ENCODE measurements at places on chromosomes 2 and 18. TPM values are rescaled to one million over a fixed set of nuclear protein-coding genes. Genes with fewer than 3 reads are reported as not detected.
A peak's percentile ranks its signal among the peaks of the same experiment; 100 is the strongest.

Gene REG1B
- not detected for polyA plus RNA-seq

GRCh38 chr2:189022053-189022481, 47.9 kb downstream of the COL3A1 start:
- no peak for DNase-seq

- DNase-seq = no peak
Observed at GRCh38 chr2:120989512-120990441, 254.1 kb downstream of the GLI2 start.

GRCh38 chr2:128487650-128488387, 169.2 kb upstream of the HS6ST1 start:
- no peak for DNase-seq

DNA sequence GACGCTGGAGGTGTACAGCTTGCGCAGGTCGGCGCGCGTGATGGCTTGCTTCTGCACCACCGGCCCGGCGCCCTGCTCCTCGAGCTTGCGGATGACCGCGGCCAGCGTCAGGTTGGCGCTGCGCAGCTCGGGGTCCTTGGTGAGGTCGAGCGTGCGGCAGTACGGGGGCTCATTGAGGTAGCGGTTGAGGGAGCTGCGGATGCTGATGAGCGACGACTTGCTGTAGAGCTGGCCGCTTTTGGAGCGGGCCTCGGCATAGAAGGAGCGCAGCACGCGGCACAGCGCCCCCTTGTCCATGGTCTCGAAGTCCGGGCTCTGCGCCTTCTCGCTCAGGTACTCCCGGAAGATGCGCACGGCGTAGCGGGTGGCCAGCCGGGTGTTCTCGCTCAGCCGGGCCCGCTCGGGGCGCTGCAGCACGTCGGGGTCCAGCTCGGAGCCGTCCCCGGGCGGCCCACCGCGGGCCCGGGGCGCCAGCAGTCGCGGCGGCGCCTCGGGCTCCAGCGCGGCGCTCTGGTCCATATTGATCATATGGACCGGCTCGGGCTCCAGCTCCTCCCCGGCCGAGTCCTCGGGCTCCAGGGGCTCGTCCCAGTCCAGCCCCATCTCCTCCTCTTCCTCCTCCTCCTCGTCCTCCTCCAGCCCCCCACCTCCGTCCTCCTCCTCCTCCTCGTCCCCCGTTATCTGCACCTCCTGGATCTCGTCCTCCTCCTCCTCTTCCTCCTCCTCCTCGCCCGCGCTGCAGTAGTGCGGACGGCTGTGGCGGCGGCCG, 523 bp downstream of the KCTD1 start:
- peak; percentile 86 for DNase-seq

GRCh38 chr2:98691303-98691702, 39.6 kb downstream of the MGAT4A start:
- DNase-seq = no peak

GRCh38 chr2:184178229-184178628, 420.1 kb upstream of the ZNF804A start:
- DNase-seq = no peak

GRCh38 chr2:20925265-20925889, 102.5 kb upstream of the LDAH start:
- no peak for DNase-seq

DNA sequence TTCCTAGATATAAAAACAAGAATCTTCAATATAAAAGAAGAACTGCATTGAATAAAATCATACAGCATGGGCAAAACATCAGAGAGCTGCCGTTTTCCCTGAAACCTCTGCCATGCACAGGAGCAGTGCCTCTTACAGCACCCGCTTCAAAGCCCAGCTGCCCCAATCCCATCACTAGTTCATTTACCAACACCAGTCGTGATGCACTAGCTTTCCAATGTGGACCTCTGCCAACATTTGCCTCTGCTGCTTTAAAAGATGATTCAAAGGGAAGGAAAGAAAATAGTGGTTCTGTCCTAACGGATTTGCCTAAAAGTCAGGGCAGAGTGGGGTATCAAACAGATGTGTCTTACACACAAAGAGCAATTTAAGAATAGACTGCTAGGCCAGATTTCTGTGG, 43.4 kb upstream of the AP1S3 start:
- DNase-seq = no peak

GRCh38 chr2:241390301-241391206, 34.5 kb downstream of the FARP2 start:
- no peak for DNase-seq

DNA sequence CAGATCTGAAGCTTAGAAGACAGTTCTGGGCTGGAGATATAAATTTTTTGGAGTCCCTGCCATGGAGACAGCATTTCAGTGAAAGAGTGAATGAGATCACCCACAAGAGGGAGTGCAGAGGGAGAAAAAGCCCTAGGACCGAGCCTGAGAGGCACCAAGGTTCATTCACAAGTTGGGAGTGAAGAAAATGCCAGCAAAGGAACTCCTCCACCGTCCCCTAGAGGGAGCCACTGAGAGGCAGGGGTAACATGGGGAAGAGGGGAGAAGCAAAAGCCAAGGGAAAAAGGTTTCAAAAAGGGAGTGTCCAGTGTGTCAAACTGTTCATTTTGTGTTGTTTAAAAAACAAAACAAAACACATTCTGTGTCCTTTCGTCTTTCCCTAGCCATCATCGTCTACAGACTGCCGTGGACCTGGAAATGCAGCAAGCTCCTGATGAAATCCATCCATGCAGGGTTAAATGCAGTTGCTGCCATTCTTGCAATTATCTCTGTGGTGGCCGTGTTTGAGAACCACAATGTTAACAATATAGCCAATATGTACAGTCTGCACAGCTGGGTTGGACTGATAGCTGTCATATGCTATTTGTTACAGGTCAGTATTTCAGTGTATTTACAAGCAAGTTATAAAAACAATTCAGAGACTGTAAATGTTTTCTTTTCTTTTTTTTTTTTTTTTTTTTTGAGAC, 19.1 kb downstream of the CYBRD1 start:
- DNase-seq = no peak

DNA sequence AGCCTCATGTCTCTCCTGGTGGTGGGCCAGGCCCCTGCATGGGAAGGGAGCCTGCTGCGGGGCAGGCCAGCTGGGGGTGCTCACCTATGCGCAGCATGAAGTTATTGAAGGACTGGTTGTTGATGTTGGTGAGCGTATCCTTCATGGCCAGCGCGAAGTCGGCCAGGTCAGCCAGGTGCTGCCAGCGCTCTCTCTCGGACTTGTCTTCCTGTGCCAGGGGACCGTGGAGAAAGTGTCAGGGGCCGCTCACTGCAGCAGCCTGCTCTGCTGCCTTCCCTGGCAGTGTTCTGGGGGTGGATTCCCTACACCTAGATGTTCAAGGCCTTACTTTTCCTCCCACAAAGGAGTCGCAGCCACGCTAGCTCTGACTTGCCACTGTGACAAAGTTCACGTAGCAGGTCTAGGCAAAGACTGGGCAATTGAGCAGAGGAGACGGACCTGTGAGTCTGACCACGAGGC, 28.2 kb downstream of the CENPO start:
- no peak for DNase-seq

GRCh38 chr2:75952173-75952572, 241.5 kb upstream of the GCFC2 start:
- no peak for DNase-seq

DNA sequence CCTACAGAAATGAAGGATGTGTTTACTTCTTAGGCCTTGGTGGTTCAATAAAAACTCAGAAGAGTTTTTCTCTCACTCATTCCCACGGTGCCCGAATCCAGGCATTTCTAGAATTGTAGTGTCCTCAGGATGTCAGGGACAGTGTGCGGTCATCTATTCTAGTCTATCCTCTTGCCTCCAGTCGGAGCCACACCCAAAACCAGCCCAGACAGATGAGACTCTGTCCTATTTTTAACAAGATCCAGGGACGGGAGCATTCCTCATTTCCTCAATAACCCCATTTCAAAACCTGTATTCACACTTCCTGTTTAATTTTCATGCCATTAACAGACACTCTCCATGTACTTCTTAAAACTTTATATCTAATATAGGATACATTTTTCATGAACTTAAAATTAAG, 11.6 kb upstream of the RBMS1 start:
- no peak for DNase-seq

GRCh38 chr18:58315739-58316215, 271.8 kb downstream of the NEDD4L start:
- no peak for DNase-seq

DNA sequence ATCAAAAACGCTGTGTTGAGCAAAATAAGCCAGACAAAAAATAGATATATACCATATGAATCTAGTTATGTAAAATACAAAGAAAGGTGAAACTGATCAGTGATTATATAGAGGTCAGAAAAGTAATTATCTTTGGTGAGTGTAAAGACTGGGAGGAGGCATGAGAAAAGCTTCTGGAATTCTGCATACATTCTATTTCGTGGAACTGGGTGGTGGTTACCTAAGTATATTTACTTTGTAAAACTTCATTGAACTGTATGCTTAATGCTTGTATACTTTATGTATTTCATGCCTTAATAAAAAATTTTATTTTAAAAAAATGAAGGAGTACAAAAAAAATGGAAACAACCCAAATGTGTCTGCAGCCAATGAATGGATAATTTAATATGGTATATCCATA, 153.1 kb upstream of the ALPP start:
- no peak for DNase-seq

DNA sequence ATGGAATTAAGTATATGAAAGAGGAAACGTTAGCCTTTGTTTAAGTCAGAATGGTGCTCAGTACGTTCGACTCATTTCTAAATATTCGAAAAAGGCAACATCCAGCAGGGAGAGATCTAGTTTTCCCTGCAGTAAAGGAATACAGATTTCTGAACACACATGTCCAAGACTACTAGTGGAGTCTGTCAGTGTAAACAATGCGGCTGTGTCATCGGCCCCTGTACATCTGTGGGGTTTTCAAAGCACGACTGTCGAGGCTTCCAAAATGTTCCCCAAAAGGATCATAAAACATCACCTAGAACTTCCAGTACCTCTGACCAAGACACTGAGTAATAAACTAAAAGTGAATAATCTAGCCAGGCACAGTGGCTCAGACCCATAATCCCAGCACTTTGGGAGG, 112.8 kb downstream of the ZNF516 start:
- DNase-seq = no peak

DNA sequence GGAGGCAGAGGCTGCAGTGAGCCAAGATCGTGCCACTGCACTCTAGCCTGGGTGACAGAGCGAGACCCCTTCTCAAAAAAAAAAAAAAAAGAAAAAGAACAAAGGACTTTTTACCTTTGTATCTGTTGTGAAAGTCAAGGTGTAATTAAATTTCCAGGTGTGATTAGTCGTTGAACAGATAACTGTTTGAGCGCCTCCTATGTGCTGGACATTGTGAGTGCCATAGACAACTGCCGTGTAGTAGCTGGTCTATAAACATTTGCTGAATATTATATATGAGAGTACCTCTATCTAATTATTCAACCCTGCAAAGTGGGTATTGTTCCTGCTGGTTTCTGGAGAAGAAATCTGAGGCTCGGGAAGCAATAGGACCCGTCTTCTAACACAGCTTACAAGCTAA, 71.8 kb downstream of the ASAP2 start:
- no peak for DNase-seq
